HepG2 (cell line): ENCODE measurements at places on chromosomes 1 and 21. TPM values are rescaled to one million over a fixed set of nuclear protein-coding genes. Genes with fewer than 3 reads are reported as not detected.

- DNase-seq, result no peak
These were observed at the start of gene IVL for GRCh38 chr1:152907686-152908601. IVL (plus strand) TSS chr1:152908546; CDS start chr1:152909798, 1,252 bp downstream.

ENAH gene
- total RNA-seq, result 58.3 and 60.2 TPM in 2 replicates

COA6 gene
- total RNA-seq, result 104 and 158 TPM in 2 replicates

GRCh38 chr1:87264976-87265375, 63.7 kb upstream of the LMO4 start:
- no peak for DNase-seq

GRCh38 chr1:48043622-48044021, 46.4 kb upstream of the TRABD2B start:
- no peak for DNase-seq

GRCh38 chr21:44793592-44794374, 7.8 kb downstream of the UBE2G2 start:
- no peak for DNase-seq

- DNase-seq, result no peak
These were observed 211.9 kb upstream of the SPAG17 start for GRCh38 chr1:118396829-118397495.

- DNase-seq, result no peak
These were observed 5.1 kb upstream of the ARNT start for GRCh38 chr1:150881331-150882070.

GRCh38 chr1:3019516-3020051, 1.7 kb upstream of the ACTRT2 start:
- no peak for DNase-seq

HPCA gene
- not detected in 2 replicates for total RNA-seq

GRCh38 chr1:89842567-89843272, 21.9 kb downstream of the LRRC8D start:
- DNase-seq, result peak; percentile 49

GRCh38 chr1:84704872-84705417, 14.7 kb upstream of the SSX2IP start:
- no peak for DNase-seq

FCRLA gene
- not detected in 2 replicates for total RNA-seq

MYBPH gene
- not detected in 2 replicates for total RNA-seq

GRCh38 chr1:27574871-27575831, 28.8 kb downstream of the AHDC1 start:
- no peak for DNase-seq

PRMT2 gene
- total RNA-seq, result 54.4 and 63.3 TPM in 2 replicates

DNA sequence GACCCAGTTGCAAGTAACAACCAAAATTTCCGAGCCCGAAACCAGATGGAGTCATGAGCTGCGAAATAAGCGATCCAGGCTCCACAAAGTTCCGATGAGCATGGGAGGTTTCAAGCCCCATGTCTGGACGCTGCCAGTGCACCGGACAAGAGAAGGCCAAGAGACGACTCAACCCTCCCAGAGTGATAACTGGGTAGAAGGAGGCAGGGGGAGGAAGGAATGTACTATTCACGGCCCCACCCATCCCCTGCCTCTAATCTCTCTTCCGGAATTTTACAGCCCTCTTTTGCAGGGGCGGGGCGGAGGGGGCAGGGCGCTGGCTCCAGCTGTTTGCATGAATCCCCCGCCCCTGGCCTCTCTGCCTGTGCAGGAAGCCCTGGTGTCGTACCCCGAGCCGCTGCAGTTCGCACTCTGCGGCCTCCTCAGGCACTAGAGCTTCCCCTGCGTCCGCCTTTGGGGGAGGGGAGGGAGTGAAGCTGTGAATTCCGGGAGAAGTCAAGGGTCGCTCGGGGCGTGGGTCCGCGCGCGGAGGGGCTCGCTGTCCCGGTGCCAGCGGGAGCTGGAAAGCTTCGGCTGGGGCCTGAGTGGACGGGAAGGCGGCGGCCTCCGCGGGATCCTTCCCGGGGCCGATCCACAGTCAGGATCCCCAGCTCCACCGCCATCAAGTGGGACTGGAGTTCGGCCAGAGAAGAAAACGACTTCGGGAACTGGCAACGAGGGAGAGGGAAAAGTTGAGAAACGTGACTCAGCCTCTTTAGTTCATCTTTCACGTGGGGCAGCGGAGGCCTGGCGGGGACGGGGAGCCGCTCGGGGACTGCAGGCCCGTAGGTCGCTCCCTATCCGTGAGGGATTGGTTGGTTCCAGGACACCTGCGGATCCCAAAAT, 6.3 kb upstream of the PTP4A2 start:
- DNase-seq, result peak; percentile 46

DNA sequence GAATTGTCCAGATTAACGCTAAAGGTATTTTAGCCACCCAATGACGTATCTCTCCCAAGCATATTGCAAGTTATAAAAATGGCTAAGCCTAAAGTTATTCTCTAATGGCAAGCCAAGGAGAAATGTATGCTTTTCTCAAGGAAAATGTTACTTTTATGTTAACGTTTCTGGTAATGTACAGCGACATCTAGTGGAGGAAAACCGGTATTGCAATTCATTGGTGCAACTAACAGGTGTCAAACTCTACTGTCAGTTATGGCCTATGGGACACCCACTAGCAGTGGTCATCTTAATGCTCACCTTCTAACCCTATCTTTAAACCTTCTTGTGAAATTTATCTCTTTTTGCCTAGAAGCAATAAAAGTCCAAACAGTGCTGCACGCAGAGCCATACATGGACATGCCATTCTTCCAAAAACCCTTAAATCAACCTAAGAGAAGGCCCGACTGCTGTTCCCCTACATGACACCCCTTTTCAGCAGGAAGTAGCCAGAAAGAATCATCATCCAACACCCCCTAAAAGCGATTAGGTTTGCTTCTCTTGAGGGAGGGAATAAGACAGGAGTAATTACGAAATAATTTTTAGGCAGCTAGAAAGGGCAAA, 68.7 kb upstream of the LRIF1 start:
- peak; percentile 51 for DNase-seq

DNA sequence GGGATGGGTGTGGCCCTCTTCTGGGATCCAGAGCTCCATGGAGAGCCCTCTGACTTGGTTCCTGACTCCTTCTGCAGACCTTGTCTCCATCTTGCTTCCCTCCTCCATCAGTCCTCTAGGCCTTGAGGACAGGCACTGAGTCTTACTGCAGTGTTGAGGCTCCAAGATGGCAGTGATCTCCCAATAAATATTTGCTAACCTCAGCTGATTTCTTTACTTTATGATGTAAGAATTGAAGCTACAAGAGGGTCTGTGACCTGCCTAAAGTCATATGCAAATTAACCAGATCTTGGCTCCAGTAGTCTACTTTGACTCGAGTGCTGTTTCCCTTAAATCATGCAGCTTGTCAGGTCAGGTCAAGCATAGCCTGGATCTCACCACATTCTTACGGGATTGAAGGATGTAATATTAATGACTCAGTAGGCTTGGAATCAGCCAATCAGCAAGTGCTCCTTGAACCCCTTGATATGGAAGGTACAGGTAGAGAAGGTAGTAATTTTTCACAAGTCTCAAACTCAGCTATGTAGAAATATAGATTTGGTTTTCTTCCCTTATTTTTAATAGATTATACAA, 93.0 kb downstream of the CLIC6 start:
- no peak for DNase-seq

GRCh38 chr1:156498432-156499193, 2.0 kb downstream of the MEF2D start:
- no peak for DNase-seq

GRCh38 chr1:65090406-65090805, 57.6 kb upstream of the AK4 start:
- peak; percentile 13 for DNase-seq

ESPN gene
- 38.5 and 48.6 TPM in 2 replicates for total RNA-seq

C1QB gene
- total RNA-seq, result not detected in 2 replicates

KLF17 gene
- not detected in 2 replicates for total RNA-seq

DNA sequence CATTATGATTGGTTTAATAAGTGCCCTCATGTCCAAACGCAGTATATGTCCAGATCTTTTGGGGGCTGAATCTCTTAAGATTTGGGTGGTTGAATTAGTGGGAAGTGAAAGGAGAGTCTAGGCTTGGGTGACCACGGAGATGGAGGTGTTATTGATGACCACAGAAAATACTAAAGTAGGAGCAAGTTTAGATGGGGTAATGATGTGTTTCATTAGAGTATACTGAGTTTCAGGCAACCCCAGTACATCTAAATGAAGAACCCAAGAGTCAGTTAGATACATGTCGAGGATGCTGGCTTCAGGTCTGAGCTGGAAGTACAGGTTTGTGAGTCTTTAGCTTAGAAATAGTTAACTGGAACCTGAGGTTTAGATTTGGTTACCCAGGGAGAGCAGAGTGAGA, 6.5 kb upstream of the ZZZ3 start:
- DNase-seq, result no peak

HSPB7 gene
- not detected in 2 replicates for total RNA-seq

DNA sequence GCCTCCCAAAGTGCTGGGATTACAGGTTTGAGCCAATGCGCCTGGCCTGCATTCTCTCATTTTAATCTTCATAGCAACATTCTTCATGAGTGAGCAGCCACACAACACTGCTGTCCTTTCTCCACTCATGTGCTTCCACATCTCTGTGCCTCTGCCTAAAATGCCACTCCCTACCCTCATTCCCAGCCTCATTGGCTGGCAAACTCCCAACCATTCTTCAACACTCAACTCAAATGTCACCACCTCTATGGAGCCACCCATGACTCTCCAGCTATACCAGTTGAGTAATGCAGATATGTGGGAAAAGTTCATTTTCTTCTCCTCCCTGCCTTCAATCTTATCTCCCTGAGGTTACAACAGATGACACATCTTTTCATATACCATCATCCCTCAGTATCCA, 53.9 kb upstream of the ZC3H12A start:
- no peak for DNase-seq

TMEM61 gene
- total RNA-seq, result not detected in 2 replicates

DNA sequence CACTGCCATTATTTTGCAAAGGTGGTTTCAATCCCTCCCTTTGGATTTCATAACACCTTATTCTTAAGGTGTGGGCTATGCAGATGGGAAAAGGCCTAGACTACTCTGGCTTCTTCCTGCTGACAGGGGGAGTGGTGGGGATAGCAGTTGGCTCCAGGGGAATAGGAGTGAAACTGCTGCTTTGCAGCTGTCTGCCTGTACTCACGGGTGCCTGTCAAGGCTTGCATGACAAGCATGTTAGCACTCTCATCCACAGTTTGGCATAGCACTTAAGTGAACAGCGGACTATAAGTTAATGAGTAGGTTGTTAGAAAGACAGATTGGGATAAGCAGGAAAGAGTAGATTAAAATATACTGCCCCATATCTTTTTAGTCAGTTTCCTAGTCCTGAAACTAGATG, 287.5 kb upstream of the DAB1 start:
- no peak for DNase-seq

DNA sequence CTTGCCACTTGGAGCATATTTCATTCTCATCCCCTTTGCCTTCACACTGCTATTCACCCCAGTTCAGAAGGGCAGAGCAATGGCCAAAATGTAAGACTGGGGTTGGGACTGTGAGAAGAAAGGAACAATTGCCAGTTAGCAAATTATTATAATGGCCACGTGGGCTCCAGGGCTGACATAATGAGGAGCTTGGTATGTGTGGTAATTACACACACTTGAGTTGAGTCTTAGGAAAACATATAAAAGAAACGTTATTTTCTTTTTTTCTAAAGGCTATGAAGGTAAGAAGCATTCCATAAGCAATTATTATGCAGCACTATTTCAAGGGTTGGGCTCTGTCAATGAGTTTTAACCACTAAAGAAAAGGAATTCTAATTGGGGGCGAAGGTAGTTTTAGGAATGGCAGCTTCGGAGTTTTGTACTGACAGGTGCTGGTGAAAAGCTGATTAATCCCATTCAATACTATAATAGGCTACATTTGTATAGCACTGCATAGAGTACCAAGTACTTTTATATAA, 32.5 kb upstream of the BCL10 start:
- no peak for DNase-seq

AZIN2 gene
- 1.5 and 1.7 TPM in 2 replicates for total RNA-seq

- DNase-seq, result no peak
These were observed 125.4 kb downstream of the EIF4G3 start for GRCh38 chr1:21051177-21051825.
